ENCODE measurements at places on chromosomes 11 and 22.

DNA sequence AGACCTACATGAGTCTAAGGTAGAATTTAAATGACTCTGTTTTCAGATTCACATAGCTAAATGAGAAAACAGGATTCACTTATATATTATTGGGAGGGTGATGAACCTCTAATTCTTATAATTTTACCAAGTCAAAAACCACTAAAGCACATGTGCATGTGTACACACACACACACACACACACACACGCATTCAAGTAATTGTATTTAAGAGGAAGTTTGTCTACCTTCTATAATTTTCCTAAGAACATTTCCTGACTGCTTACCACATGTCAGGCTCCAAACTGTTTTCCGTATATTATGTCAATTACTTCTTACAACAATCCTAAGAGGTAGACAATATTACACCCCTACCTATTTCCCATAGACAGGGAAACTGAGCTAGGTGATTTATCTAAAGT lies 6.7 kb downstream of the RNF141 start:
- no peak for DNase-seq

DNA sequence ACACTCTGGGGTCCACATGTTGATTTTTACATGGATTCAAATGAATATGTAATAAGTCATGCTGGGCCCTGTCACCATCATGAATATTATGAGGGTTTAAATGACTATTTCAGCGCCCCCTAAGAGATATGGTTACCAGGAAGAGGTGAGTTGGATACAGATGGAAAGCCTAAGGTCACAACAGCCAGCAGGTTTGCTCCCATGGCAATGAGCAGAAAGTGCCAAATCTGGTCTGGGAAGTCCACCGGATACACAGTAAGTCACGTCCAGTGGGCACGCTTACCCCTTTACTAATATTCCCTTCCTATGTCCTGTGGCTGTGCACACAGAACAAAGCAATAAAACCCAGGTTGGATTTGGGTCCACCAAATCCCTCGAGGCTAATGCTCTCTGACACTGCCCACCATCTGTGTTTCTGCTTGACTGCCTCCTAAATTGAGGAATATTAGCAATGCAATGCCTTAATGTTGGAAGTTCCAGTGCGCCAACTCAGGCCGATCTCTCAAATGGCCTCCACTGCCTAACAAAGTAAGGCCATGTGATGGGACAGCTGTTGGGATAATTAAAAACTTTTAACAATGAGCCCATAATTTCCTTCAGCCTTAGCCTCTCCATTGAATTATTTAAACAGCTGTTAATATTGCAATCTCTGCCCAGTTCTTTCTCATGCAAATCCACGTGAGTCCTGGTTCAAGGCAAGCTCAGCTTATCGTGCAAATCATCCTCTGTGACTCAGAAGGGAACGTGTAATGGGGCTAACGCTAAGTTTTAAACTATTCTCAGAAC lies 97.6 kb downstream of the SLC1A2 start:
- no peak for DNase-seq

DNA sequence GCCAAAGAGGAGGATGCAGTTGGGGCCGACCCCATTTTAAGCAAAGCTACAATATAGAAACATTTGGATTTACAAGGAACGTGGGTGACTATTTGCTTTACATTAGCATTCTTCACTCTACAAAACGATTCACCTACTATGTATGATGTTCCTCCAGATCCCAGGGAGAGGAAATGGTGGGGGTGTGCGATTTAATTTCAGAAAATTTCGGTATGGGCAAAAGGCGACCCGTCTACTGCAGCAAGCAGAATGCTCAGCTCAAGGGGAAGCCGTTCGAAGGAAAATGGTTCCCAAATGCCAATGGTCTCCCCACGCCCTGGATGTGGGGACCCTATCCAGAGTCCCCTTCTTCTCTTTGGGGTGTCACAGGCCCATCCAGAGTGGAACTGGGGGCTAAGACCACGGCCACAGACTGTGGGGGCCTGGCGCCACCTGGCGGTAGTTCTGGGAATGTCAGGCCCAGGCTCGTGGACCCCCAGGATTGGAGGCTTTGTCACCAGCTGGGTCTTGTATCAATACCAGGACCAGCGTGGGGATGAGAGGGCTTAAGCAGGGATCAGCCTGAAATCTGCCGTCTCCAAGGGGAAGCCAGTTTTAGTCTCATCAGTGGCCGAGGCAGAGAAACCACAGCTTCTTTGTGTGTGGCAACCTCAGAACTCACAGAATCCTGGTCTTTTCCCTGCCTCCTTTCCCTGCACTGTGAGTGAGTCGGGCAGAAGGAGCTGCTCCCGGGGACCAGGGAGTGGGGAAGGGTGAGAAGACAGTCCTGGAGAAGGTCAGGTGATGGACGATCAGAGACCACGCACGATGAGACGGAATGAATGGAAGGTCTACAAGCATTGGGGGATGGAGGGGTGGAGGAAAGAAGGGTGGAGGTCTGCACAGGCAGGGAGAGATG lies 8.4 kb downstream of the LRRC10B start:
- peak; percentile 92 for DNase-seq

- no peak for DNase-seq
These were observed 35.5 kb upstream of the RASL10A start for GRCh38 chr22:29351042-29351441.

DNA sequence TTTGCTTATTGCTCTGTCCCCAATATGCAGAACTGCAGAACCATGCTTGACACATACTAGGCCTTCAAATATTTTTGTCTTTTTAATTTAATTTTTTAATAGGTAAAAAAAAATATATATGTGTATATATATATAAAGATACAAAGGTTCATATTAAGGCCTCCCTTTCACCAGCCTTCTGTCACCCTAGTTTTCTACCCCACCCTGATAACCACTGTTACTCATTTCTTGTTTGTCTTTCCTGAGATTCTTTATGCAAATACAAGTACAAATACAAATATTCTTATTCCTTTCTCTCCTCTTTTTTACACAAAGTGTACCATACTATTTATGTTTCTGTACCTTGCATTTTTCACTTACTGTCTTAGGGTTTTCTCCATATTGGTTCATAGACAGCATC lies 43.0 kb downstream of the UVRAG start:
- DNase-seq, result no peak

GRCh38 chr22:26770624-26771023 lies 113.2 kb downstream of the MIAT start:
- DNase-seq, result no peak

GRCh38 chr11:93481279-93481678 lies 61.9 kb downstream of the SMCO4 start:
- DNase-seq, result no peak

DNA sequence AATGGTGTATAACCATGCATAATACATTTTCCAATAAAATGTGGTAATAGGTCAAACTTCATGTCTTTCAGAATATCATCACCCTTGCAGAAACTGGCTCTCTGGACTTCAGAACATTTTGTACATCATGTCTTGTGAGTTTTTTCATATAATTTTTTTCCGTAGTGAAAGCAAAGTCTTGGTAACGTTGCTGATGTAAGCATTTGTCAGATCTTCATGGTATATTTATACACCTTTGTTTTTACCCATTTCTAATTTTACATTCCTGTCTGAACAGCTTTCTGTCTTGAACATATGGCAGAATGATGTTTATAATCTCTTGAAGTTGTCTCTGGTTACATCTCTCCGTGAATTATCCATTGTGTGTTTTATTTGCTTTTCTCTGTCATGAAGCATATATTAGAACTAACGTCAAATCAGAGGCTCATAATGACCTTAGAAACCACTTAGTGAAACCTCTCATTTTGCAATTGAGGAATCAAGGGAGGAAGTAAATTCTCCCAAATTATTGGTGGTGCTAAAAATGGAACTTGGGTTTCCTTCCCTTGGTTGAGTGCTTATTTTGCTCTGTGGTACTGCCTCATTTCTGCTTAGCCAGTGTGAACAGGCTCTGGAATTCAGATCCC lies 37.4 kb downstream of the CSRP3 start:
- DNase-seq, result no peak

DNA sequence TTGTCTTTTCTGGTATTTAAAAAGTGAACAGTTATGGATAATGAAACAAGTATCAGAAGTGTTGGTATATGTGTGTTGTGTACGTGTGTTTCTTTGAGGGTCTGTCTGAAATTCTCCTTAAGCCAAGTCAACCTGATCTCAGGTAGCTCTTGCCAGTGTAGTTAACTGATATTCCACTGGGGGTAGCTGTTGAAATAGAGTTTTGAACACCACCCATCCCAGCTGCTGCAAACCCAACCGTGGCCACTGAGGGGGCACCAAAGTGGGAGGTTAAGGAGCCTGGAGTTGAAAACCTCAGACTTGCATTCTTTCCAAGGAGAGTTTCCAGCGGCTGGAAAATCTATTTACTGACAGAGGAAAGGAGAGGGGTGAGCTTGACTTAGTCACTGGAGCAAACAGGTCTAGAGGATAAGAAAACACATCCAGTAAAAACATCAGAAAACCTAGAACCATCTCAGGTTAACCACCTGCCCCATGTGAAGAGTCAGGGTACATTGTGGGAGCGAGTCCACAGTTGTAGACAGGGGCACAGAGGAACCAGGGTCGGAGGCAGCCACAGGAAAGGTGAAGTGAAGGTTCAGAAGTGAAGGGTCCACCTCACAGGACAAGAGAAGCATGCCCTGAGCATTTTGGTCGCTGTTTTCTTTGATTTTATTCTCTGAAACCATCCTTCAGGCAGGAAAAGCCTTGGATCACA lies 8.8 kb upstream of the CUL5 start:
- DNase-seq, result peak; percentile 42

GRCh38 chr11:10478066-10478465 lies 23.0 kb downstream of the AMPD3 start:
- no peak for DNase-seq

DNA sequence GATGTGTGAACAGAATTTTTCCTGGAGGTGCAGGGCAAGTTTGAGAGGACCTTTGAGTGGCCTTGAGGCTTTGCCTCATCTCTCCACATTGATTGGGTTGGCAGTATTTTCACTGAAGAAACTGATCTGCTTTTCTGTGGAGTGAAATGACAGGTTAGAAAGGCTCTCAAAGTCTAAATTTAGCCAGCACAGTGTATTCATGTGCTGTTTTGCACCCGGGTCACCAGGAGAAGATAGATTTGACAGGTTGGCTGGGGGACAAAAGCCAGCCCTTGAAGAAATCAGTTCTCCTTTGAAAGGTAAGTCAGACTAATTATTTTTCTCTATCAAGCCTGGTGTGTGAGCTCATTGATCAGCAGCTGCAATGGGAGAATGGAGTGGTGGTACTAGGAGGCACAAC lies 152.9 kb downstream of the DBX1 start:
- no peak for DNase-seq

- no peak for DNase-seq
These were observed 104.7 kb downstream of the PLEKHA7 start for GRCh38 chr11:16909359-16910035.

All from GM12892 (cell line).